ENCODE measurements at places on chromosomes 7 and 10. TPM values are rescaled to one million over a fixed set of nuclear protein-coding genes. Genes with fewer than 3 reads are reported as not detected.

Gene BMPER
- polyA plus RNA-seq: 5.8 TPM

GRCh38 chr10:14016931-14017333 lies 313.8 kb downstream of the FRMD4A start:
- DNase-seq: no peak

DNA sequence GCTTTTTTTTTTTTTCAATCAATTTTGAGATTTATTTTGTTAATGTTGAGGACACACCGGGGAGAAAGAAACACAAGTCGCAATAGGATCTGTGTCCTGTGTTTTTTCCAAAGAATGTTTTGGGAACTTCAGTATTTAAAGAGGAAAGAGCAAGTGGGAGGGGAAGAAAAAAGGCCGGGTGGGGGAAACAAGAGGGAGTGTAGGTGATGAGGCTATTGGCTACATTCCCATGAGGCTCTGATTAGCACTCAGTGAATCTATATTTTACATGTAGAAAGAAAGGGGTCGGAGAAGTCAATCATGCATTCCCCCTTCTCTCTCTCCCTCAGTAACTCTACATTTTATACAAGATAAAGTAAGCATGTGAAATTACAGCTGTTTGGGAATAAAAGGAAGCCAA lies 4.1 kb downstream of the ZNF680 start:
- DNase-seq: no peak

Gene REPIN1
- 101 TPM for polyA plus RNA-seq

DNA sequence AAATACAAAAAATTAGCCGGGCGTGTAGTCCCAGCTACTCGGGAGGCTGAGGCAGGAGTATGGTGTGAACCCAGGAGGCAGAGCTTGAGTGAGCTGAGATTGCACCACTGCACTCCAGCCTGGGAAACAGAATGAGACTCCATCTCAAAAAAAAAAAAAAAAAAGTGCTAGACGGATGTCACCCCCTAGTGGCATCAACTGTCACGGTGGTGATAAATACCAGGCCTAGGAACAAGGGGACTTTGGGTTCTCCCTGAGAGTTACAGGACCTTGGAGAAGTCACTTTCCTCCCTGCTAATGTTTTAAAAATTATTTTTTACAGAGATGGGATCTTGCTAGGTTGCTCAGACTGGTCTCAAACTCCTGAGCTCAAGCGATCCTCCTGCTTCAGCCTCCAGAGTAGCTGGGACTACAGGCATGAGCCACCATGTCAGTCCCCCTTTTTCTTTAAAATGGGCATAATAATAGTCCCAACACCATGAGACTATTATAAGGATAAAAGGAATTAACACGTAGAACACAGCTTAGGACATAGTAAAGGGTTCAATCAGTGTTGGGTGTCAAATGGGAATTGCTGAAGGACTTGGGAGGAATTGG lies 2.6 kb upstream of the TMEM130 start:
- peak; percentile 58 for DNase-seq
